ENCODE measurements at places on chromosomes 2 and 18.

- DNase-seq = no peak
These were observed 90.2 kb downstream of the BCL11A start for GRCh38 chr2:60463249-60463648.

DNA sequence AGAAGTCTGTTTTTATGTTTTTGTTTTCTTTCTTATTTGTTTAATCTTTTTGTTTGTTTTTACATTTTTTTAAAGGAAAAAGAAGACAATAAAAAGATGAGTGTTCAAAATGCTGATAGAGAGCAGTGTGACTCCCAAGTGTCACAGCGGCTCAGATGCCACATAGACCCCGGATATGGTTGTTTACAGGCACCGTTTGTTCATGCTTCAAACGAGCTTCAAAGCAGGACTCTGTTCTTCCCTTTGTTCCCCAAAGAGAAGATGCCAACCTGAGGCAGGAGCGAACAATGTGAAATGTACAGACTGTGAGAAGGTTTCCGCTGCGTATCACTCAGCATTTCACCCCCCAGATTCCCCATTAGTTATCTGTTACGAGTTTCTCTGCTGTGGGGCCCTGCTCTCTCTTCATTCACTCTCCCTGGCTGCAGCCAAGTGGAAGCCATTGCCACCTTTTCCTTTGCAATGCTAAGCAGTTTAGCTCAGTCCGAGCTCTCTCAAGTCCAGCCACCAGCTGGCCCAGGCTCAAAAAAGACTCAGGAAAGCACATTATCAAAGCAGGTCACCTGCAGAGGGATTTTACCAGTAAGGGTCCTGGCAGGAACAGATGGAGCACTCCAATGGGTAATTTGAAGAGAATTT, 36.4 kb upstream of the PHLPP1 start:
- DNase-seq = peak; percentile 10

DNA sequence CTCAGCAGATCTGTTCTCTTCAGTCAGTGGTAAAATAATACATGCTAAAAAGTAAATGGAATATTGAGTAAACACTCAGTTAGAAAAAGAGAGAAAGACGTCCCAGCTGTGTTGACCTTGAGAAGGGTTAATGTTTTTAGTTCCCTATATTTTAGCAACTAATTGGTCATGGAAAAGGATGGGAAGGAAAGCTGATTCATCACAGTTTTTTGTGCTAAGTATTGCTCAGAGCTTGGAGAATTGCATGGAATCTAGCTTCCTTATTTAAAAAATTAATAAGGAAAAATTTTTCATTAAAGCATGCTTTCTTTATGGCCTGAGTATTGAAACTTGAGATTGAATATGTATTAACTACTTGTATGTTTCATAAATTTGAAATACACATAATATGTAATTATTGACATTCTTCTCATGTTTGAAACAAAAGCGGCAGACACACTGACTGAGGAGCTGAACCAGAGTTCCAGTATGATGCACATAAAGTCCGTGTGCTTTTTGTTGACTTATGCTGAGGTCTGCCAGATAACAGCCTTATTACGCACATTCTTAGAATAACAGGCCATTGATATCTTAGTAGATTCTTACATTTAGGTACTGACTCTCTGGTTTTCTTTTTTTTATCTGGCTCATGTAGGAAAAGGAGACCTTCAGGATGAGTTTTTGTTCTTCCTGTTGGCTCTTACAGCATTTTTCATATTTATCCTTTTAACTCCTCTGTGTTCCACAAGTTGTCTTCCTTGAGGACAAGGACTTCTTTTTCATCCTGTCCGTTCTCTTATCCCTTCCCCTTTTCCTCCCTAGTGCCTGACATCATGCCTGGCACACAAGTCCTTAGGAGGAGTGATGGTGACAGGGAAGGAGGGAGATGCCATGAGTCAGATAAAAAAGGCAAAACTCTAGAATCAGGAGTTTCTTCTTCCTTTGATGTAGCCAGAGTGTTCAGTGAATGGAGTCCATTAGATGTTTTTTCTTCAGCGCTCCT, 194.1 kb downstream of the PTPRM start:
- DNase-seq = no peak

GRCh38 chr2:188979187-188980114, 5.3 kb downstream of the COL3A1 start:
- no peak for DNase-seq

- DNase-seq = no peak
These were observed 232 bp downstream of the SNED1 start for GRCh38 chr2:240998706-240998994.

GRCh38 chr2:226131299-226131784, 668.3 kb downstream of the IRS1 start:
- DNase-seq = no peak

GRCh38 chr2:36459725-36460137, 104.2 kb downstream of the CRIM1 start:
- peak; percentile 80 for DNase-seq

- peak; percentile 59 for DNase-seq
These were observed 324.9 kb upstream of the SOX11 start for GRCh38 chr2:5367321-5367720.

GRCh38 chr2:145058457-145058856, 538.5 kb upstream of the ZEB2 start:
- DNase-seq = no peak

DNA sequence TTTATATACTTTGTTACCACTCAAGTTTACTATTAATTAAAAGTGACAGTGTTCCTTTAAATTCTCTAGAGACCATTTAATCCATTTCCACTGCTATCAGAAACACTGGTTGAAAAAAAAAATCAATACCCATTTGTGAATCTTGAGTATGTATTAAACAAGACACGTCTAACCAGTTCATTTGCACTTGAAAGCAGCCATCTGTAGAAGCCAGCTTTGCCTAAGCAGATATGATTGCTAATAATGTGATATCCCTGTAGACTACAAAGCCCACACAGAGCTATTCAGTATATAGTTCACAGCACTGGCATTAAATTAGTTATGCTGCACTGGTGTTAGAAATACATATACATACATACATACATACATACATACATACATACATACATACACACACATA, 111.8 kb upstream of the SP3 start:
- DNase-seq = no peak

GRCh38 chr2:239277401-239278085, 123.3 kb downstream of the HDAC4 start:
- no peak for DNase-seq

- no peak for DNase-seq
These were observed 153.7 kb upstream of the SMAD2 start for GRCh38 chr18:48084041-48084757.
